Germinal center (tissue), 1 donor: ENCODE measurements at places on chromosomes 4 and X.

GRCh38 chr4:36841583-36842326 lies 402.8 kb upstream of the NWD2 start:
- DNase-seq, result peak; percentile 8

GRCh38 chrX:133726211-133726630 lies 259.2 kb downstream of the GPC3 start:
- no peak for DNase-seq

- DNase-seq, result no peak
Observed at GRCh38 chrX:40853004-40853815, 117.9 kb upstream of the MED14 start.

DNA sequence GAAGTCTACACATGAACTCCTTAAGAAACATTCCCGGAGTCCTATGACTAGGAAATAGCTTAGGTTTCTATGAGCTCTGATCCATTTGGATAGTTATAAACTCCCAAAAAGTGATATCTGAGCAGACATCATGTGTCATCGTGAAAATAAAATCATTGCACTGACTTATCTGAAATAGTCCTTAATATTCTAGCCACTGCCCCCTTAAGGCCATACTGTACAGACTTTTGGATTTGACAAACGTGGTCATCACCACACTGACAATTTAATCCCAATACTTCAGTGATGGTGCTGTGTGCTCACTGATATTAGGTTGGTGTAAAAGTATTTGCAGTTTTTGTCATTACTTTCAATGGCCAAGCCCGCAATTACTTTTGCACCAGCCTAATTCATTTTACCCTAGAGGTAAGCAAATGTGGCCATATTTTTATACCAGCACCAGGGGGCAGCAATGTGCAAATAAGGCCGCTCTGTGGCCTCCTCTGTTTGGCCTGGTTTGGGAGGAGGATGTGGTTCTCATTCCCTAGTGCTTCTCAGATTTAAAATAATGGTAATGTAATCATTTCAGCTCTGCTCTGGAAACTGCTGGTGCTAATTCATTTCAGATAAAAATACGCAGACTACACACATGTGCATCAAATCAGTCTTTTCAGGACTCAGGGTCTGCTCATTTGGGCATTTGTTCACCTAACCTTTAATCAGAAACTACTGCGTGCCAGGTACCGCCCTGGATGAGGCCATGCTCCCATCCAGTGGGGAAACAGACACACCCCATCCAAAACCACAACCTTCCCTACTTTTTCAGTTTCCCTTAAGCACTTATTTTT lies 196.4 kb upstream of the C1QTNF7 start:
- DNase-seq, result peak; percentile 62

- DNase-seq, result no peak
Observed at GRCh38 chrX:65644621-65645289, 22.7 kb upstream of the MSN start.

DNA sequence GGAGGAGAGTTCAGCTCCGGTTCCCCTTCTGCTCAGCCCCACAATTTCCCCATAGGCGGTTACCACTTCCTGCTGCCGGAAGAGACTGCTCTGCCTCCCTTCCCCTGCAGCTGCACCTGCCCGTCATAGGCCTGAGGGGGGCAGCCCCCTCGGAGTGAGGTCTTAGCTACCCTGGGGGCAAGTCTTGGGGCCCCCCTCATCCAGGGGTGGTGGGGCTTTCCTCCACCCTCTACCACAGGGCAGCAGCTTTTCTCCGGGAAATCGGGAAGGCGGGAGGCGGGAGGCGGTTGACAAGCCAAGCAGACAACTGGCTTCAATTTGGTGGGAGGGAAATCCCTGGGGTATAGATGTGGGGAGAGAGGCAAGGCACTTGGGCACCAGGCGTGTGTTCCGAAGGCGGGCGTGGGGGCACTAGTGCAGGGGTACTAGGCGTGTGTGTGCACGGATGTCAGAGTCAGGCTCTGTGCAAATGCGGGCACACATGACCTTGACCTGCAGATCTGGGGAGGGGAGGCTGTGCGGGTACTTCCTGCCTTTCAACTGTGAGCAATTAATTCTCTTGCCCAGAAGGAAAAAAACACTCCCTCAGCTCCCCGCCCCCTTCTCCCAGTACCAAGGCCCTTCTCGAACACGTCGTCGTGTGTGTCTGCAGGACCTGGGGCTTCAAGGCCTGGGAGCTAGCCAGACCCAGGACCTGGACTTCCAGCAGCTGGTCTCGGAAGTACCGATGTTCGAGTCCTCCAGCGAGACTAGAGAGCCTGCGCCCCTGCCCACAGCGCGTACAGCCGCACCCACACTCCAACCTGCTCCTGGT lies 1.0 kb upstream of the ARHGAP4 start:
- peak; percentile 79 for DNase-seq

DNA sequence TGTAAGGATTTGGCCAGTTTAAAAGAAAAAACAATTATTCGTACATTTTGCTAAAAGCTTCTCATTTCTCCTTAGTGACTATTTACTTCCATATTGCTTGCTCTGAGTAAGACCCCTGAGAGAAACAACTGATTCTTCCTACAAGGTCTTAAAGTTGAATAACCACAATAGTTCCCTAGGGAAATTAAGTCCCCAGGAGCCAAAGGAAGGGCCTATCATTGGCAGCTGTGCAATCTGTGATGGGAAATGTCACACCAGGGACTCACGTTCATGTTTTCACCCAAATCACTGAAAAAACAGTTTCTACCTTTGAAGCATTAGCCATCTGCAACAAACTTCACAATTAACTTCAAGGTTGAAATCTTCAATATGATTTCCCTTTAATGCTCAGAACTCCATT lies 66.7 kb downstream of the JADE1 start:
- DNase-seq, result no peak

DNA sequence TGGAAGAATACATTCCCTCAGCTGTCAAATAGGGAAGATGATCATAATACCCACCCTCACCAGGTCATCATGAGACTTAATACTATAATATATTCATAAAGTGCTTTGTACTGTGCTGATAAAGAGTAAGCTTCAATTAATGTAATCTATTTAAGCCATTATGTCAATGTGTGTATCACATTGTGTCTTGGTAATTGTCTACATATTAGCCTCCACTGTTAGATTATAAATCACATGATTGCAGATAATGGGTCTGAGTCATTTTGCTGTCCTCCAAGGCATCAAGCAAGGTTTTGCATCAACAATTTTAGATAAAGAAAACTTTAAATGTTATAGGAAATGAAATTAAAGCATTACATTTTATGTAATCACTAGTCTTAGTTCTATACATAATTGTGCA lies 45.2 kb upstream of the CEP135 start:
- no peak for DNase-seq

GRCh38 chr4:124804041-124804440 lies 91.5 kb upstream of the ANKRD50 start:
- DNase-seq, result no peak

GRCh38 chr4:3470244-3471097 lies 7.4 kb downstream of the DOK7 start:
- no peak for DNase-seq

DNA sequence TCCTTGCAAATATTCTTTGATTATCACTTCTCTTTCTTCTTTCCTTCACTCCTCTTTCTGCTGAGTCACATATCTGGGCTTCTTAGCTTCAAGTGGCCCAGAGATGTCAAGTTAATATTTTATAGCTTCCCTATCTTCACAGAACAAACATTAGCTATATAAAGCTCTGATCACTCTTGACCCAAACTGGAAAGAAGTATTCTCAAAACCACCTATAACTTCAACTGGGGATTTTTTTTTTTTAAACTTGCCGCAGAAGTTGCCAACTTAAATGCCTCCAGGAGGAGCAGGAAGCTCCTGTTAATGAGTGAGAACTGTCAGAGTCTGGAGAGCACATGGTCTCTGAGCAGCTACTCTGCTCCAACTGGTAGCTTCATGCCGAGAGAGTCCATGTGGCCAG lies 233.3 kb upstream of the EDNRA start:
- DNase-seq, result no peak

GRCh38 chrX:68121371-68121770 lies 311.9 kb downstream of the OPHN1 start:
- no peak for DNase-seq

- DNase-seq, result no peak
Observed at GRCh38 chrX:15418707-15419181, 34.5 kb upstream of the VEGFD start.

DNA sequence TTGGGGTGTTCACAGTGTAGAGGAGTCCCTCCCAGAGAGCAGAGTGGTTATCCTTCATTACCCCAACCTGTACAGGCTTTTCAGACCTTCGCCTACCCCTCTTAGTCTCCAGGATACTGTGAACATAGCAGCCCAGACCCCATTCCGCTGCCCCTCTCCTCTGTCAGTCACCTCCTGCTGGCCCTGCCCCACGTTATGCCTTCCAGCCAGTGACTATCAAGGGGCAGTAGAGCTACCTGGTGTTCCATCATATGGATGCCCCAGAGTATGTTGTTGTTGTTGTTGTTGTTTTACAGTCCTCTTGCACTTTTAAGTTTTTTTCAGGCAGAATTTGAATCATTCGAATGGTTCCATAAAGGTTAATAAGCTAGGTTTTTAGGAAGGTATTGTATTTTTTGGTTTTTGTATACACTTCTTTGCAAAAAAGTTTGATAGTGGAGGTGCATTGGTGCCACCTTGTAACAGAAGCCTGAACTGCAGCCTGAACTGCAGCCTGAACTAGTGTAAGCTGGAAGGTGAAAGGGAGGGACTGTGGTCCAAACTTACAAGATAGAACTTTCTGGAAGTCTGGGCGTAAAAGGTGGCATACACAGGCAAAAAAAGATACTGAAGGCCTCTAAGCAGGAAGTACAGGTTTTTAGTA lies 101.4 kb upstream of the RAB40AL start:
- no peak for DNase-seq

DNA sequence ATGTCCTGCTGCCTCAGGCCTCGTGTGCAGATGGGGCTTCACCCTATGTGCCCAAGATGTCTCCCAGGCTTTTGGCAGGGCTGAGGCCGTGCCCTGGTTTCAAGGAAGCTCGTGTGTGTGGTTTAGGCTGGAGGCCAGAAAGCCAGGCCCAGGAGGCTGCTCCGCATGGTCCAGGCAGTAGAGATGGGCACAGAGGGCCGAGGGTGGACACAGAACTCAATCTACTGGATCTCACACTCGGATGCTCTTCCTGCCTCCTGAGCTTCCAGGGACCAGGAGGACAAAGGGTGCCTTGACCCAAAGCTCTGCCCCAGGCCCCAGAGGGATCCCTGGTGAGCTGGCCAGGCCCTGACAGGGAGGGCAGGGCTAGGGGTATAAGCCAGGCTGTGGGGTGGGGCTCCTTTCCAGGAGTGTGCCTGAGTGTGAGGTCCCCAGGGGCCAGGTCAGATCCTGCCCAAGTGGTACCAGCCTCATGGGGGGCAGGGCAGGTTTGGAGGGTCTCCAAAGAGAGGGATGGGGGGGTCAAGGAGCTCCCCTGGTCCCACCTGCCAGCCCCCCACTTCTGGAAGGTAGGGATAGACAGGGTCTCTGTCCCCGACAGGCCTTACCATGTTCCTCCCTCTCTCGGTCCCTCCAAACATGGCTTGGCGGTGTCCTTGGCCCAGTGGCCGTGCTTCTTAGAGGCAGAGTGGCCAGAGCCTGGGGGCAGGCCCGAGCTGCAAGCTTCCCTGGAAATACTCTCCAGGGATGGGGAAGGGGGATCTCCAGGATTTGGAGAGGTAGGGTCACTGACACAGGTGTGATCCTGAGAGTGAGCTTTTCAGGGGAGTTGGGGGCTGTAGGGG lies 23.8 kb downstream of the HTRA3 start:
- DNase-seq, result no peak

DNA sequence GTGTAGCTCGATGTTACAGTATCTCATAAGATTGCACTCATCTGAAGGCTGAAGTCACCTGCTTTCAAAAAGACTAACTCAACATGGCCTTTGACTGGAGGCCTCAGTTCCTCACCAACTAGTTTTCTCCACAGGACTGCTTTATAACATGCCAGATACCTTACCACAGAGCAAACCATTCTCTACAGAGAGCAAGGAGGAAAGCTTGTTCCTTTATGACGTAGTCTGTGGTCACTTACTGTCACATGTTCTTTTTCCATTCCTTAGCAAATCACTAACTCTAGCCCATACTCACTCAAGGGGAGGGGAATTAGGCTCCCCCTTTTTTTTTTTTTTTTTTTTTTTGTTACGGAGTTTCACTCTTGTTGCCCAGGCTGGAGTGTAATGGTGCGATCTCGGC lies 3.2 kb downstream of the THAP9 start:
- no peak for DNase-seq

DNA sequence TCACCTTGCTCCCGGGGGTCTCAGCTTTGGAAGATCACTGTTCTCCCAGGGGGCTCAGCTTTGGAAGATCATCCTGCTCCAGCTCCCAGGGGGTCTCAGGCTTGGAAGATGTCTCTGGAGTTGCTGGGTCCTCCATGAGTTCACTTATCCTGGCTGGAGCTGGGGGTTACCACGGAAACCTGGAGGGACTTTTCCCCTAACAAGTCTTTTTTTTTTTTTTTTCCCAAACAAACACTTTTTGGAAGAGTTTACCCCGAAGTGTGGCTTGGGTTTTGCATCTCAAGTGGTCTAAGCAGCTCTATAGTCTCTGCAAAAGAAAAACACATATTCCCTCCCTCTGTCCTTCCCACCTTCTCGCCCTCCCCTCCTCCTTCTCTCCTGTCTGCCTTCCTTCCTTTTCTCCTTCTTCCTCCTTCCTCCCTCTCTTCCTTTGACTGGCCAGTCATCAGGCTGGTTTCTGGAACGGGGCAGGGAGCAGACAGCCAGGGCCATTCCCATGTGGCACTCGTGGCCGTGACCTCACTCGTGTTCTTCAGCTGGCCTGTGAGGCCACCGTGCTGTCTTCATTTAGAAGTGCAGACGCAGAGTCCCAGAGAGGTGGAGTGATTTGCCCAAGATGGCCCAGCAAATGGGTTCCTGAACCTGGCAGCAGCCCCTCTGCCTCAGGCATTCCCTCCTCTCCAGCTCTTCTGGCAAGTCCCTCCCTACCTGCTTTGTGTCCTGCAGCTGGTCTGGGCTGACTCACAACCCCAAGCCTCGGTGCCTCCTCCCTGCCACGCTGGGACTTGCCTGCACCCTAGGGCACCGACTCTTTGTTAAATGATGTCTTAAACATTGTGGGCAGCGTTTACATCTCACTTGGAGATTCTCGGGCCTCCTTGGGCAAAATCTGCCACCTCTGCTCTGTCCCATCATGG lies 25.9 kb upstream of the HMX1 start:
- DNase-seq, result no peak

GRCh38 chr4:154005171-154005520 lies 216.3 kb upstream of the SFRP2 start:
- no peak for DNase-seq
